ENCODE measurements at places on chromosomes 2 and 18. TPM values are rescaled to one million over a fixed set of nuclear protein-coding genes. Genes with fewer than 3 reads are reported as not detected.
A peak's percentile ranks its signal among the peaks of the same experiment; 100 is the strongest.

- H3K27ac ChIP-seq, result no peak overlapping the region
- H3K4me3 ChIP-seq, result no peak overlapping the region
- H3K36me3 ChIP-seq, result peaks cover 25% of the 10 kb centered on the region
Measured at GRCh38 chr2:127342101-127342500, 45.7 kb downstream of the MAP3K2 start.

- H3K27ac ChIP-seq, result peak overlapping the region; percentile 65
- peak; percentile 77 for DNase-seq
- no peaks in the 10 kb centered on the region for H3K4me1 ChIP-seq
- no peak overlapping the region for H3K4me3 ChIP-seq
Measured at GRCh38 chr2:136135921-136136906, 18.3 kb upstream of the CXCR4 start.

The ARHGEF33 gene
- polyA plus RNA-seq, result 0.61 TPM

- H3K27ac ChIP-seq, result no peak overlapping the region
- H3K27me3 ChIP-seq, result no peaks in the 10 kb centered on the region
- H3K36me3 ChIP-seq, result no peaks in the 10 kb centered on the region
Measured at GRCh38 chr18:55290898-55291297, 297.1 kb downstream of the TCF4 start.

GRCh38 chr2:20013126-20013849, 820 bp upstream of the MATN3 start:
- H3K27ac ChIP-seq, result peak overlapping the region; percentile 53
- H3K4me1 ChIP-seq, result peaks cover 19% of the 10 kb centered on the region
- no peaks in the 10 kb centered on the region for H3K36me3 ChIP-seq

DNA sequence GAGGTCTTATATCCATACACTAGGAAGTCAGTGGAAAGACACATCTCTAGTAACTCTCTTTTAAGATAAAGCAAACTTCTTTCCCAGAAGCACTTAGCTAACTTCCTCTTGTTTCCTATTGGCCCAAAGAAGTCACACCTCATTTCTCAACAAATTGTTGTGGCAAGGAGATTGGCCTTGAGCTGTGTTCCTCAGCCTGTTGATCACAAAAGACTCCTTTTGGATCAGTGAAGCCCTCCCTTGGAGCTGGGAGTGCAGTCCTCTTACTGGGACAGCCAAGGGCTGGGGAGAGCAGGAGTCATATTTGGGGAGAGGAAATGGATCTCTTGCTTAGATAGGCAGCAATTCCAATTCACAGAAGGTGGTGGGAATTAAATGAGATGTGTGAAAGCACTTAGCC, 51.2 kb upstream of the DAPL1 start:
- H3K4me1 ChIP-seq, result no peaks in the 10 kb centered on the region
- peaks cover 39% of the 10 kb centered on the region for H3K27me3 ChIP-seq
- no peak for DNase-seq
- H3K27ac ChIP-seq, result no peak overlapping the region
- H3K4me3 ChIP-seq, result no peak overlapping the region
- no peaks in the 10 kb centered on the region for H3K36me3 ChIP-seq

DNA sequence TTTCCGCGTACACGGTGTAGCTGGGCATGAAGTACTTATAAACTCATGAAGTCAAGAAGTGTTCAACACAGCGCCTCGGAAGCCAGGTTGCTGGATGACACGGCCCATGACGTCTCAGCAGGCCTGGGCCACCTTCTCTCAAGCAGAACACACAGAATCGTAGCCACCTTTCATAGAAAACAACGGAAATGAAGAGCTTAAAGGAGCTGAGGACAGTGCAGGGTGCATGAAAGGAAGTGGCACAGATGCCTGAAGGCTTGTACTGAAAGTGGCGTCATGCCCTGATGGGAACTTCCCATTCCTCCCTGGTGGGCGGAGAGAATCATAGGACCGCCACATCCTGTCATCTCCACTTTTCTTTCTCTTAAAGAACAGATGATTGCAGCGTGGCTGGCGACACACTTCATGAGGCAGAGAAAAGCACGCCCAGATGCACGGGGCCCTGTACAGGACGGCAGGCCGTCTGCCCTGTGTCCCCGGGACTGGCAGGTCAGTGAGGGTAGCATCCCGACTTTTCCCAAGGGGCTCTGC, 31.1 kb downstream of the HDAC4 start:
- no peak overlapping the region for H3K27ac ChIP-seq
- H3K4me1 ChIP-seq, result peaks cover 17% of the 10 kb centered on the region
- no peak overlapping the region for H3K4me3 ChIP-seq
- peak; percentile 70 for DNase-seq
- H3K36me3 ChIP-seq, result peaks cover 9% of the 10 kb centered on the region

- H3K4me1 ChIP-seq, result peaks cover 29% of the 10 kb centered on the region
- no peak overlapping the region for H3K4me3 ChIP-seq
- H3K27ac ChIP-seq, result peak overlapping the region; percentile 14
- no peaks in the 10 kb centered on the region for H3K27me3 ChIP-seq
- DNase-seq, result no peak
Measured at GRCh38 chr2:88614497-88615157, 12.6 kb downstream of the EIF2AK3 start.

DNA sequence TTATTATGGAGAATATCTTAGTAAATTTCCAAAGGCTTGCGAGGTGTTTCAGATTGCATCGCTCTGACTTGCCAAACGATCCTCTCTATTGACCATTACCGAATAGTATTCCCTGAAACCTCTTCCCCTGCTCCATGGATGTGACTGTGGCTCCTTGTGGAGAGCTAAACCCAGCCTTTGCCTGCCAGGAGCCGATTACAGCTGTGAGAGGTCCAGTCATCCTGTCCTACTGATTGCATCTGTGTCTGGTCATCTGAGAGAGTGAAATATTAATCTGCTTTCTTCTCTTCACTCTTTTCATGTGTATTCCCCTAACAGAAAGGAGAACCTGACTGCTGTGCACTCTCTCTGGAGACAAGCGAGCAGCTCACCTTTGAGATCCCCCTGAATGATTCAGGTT, 523.9 kb upstream of the NRP2 start:
- no peak overlapping the region for H3K4me3 ChIP-seq
- H3K27me3 ChIP-seq, result no peaks in the 10 kb centered on the region
- H3K36me3 ChIP-seq, result no peaks in the 10 kb centered on the region
- H3K27ac ChIP-seq, result no peak overlapping the region
- H3K4me1 ChIP-seq, result no peaks in the 10 kb centered on the region
- no peak for DNase-seq

GRCh38 chr2:134081238-134081938, 172.5 kb upstream of the MGAT5 start:
- H3K27ac ChIP-seq, result no peak overlapping the region
- DNase-seq, result no peak
- H3K27me3 ChIP-seq, result no peaks in the 10 kb centered on the region
- H3K4me3 ChIP-seq, result no peak overlapping the region
- peaks cover 8% of the 10 kb centered on the region for H3K4me1 ChIP-seq
- H3K36me3 ChIP-seq, result no peaks in the 10 kb centered on the region

DNA sequence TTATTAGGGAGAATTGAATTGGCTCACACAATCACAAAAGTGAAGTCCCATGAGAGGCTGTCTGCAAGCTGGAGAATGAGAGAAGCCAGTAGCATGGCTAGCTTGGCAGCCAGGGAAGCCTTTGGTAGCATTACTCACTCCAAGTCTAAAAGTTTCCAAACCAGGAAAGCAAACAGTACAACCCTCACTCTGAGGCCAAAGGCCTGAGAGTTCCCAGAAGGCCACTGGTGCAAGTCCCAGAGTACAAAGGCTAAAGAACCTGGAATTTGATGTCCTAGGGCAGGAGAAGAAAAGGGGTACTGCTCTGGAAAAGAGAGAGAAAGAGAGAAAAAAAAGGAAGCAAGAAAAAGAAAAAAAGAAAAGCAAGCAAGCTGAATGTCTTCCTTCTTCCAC, 318.2 kb downstream of the RND3 start:
- no peaks in the 10 kb centered on the region for H3K27me3 ChIP-seq
- H3K4me3 ChIP-seq, result no peak overlapping the region
- H3K4me1 ChIP-seq, result peaks cover 11% of the 10 kb centered on the region
- peak overlapping the region; percentile 2 for H3K27ac ChIP-seq
- peak; percentile 23 for DNase-seq

The ABCG5 gene
- not detected for polyA plus RNA-seq

DNA sequence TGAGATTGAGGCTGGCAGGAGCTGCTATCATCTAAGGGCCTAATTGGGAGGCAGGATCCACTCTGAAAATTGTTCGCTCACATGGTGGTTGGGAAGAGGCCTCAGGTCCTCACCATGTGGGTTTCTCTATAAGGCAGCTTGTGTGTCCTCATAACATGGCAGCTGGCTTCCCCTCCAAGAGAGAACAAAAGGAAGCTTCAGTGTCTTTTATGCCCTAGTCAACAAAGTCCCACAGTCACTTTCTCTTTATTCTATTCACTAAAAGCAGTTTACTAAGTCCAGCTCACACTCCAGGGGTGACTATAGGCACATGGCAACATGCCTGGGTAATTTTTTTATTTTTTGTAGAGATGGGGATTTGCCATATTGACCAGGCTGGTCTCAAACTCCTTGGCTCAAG, 5.8 kb upstream of the ITGAV start:
- peaks cover 7% of the 10 kb centered on the region for H3K4me1 ChIP-seq
- H3K36me3 ChIP-seq, result no peaks in the 10 kb centered on the region
- no peaks in the 10 kb centered on the region for H3K27me3 ChIP-seq
- no peak overlapping the region for H3K4me3 ChIP-seq

- no peak for DNase-seq
- H3K4me1 ChIP-seq, result peaks cover 62% of the 10 kb centered on the region
- H3K27ac ChIP-seq, result peak overlapping the region; percentile 72
- H3K4me3 ChIP-seq, result no peak overlapping the region
Measured at GRCh38 chr2:46042207-46042637, 255.0 kb upstream of the EPAS1 start.

- H3K4me3 ChIP-seq, result no peak overlapping the region
- DNase-seq, result no peak
- no peak overlapping the region for H3K27ac ChIP-seq
- H3K36me3 ChIP-seq, result no peaks in the 10 kb centered on the region
Measured at GRCh38 chr2:47218899-47219525, 63.9 kb upstream of the STPG4 start.

- H3K27me3 ChIP-seq, result no peaks in the 10 kb centered on the region
- no peak overlapping the region for H3K4me3 ChIP-seq
- DNase-seq, result no peak
- H3K4me1 ChIP-seq, result peaks cover 41% of the 10 kb centered on the region
Measured at GRCh38 chr2:168241208-168241607, 6.2 kb downstream of the STK39 start.

- H3K27me3 ChIP-seq, result no peaks in the 10 kb centered on the region
- H3K27ac ChIP-seq, result peak overlapping the region; percentile 66
- H3K4me1 ChIP-seq, result peaks cover 25% of the 10 kb centered on the region
- H3K4me3 ChIP-seq, result no peak overlapping the region
Measured at GRCh38 chr2:46955764-46956163, 40.2 kb upstream of the MCFD2 start.

GRCh38 chr2:9196637-9197036, 10.0 kb upstream of the ASAP2 start:
- H3K27ac ChIP-seq, result no peak overlapping the region
- H3K36me3 ChIP-seq, result no peaks in the 10 kb centered on the region
- DNase-seq, result no peak
- no peak overlapping the region for H3K4me3 ChIP-seq
